ENCODE measurements at places on chromosomes 6 and 20.

DNA sequence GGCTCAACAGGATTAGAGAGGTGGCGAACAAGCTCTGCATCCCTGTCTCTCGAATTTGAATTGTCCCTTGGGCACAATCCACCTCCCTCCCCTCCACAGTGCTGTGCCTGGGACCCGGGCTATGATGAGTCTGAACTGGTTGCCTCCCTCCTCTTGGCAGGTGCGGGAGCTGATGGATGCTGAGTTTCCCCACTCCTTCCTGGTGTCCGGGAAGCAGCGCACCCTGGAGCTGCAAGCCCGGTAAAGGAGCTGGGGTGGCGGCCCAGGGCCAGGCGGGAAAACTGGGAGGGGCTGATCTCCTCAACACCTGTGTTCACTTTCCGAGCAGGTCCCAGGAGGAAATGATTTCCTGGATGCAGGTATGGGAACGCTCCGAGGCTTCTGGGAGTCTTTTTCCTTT, 14.9 kb downstream of the FGD2 start:
- no peak for DNase-seq

DNA sequence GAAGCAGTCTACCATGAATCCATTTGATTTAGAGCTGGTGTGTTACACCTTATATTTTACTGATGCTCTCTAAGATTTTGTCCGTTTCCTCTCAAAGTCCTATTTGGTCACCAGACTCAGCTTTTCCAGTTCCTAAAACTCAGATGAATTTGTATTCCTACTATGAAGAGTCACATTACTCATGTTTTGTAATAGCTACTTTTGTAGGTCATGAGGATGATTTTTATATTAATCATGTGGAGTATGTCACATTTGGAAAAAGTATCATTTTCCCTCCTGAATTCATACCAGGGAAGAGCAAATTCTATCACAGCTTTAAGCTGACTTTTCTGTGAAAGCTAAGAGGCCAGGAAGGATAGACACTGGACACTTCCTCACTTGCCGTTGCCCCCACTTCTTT, 140.6 kb upstream of the SCGN start:
- DNase-seq: no peak

DNA sequence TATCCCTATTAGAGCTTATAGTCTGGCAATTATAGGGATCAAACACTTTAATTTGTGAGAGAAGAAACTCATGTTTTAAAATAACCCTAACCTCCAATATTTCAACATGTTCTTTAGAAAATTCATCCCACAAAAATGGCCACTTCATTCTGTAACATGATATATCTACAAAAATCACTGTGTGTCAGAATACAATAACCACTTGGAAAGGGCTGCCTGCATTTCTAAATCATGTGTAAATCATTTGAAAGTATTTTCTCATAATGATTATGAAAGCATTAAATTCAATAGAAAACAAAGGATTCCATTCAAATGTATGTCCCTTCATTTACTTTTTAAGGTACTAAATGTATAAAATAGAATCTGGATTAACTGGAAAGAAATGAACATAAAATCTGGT, 101.4 kb upstream of the NHSL1 start:
- DNase-seq: no peak

GRCh38 chr6:133894795-133895358, 6.0 kb downstream of the TCF21 start:
- DNase-seq: no peak

DNA sequence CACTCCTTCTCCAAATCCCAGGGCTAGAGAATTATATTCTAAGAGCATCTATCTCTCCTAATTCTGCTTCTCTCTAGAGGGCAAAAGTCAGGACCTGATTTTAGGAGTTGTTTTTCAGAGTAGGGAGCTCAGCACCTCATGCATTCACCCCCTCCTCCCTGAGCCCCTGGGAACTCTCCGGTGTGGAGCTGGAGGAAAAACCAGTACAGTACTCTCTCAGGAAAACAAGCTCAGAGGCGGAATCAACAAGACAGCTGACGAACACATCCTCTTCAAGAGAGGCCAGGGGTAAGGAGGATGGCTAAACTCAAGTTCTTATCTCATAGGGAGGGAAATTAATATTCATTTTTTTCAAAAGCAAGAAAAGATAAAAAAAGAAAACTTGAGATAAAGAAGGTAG, 120.1 kb upstream of the CDYL start:
- no peak for DNase-seq

GRCh38 chr6:27279513-27280063, 32.1 kb downstream of the PRSS16 start:
- no peak for DNase-seq

DNA sequence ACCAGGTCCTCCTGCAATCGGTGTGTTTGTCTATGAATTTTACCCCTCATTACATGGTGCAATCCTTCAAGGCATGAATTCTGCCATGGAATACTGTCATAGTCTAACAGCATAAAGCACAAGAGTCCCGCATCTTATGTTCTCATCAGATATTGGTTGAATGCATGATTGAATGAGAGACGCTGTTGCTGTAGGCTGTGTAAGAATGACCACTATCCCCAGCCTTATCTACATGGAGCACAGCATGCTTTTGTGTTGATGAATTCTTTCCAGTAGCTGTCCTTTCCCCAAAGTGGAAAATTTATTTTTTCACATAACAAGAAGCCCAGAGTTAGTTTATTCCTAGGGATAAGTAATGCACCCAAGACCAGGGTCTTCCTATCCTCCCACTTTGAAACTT, 5.6 kb upstream of the TRAM2 start:
- DNase-seq: no peak

GRCh38 chr6:319177-320131, 27.2 kb downstream of the DUSP22 start:
- DNase-seq: no peak

- DNase-seq: no peak
These were observed 100.9 kb upstream of the NFATC2 start for GRCh38 chr20:51643390-51643789.

- DNase-seq: no peak
These were observed 34.3 kb upstream of the PRIM2 start for GRCh38 chr6:57283106-57283505.

DNA sequence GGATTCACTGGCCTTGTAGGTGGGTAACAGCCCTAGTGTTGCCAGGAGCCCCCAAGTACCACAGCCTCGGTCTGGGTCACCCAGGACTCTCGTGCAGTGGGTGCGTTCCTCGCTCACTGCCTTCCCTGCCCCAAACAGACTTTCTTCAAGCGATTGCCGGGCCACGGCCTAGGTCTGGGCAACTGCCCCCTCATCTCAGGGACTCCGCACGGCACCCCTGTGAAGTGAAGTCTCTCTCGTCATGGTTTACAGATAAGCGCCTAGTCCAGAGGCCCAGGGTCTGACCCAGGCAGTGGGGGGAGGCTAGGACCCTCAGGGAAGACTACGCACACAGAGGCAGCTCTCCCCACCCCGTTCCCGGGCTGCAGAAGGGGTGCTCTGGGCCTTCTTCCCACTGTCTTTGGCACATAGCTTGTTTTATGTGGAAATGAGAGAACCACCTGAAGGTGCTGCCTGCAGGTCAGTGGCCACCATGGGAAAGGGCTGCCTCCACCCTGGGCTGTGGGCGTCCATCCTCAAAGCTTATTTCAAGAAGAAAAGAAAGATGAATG, 220.8 kb downstream of the ERMARD start:
- no peak for DNase-seq

GRCh38 chr6:12729467-12729866, 12.9 kb downstream of the PHACTR1 start:
- no peak for DNase-seq

GRCh38 chr6:41670703-41671360, 32.6 kb downstream of the MDFI start:
- DNase-seq: no peak

GRCh38 chr6:38131527-38131965, 312.0 kb downstream of the ZFAND3 start:
- DNase-seq: no peak

- no peak for DNase-seq
These were observed 343.0 kb upstream of the ARID1B start for GRCh38 chr6:156434049-156434794.

DNA sequence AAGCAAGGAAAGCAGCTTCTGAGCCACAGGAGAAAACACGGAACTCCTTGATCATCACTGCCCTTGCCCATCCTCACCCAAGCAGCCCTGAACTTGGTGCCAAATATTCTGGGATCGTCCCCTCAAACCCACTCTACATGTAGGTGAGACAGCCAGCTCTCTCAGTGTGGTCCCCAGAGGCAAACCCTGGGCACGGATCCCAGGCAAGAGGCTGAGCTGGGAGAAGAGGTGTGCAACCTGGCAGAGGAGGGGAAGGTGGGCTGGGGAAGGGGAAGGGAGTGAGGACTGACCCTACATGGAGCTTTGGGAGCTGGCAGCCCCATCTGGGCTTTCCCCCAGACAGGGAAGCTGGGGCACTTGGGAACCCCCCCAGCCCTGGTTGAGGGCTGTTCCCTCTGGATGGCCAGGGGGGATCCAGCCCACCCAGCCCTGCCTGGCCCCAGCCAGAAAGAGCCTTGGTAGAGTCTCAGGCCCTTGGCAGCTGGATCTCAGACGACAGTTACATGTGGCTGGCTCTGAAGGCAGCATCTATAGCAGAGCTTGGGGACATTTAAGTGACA, 186.2 kb upstream of the CST7 start:
- DNase-seq: no peak

GRCh38 chr6:149132336-149132735, 185.2 kb upstream of the TAB2 start:
- DNase-seq: no peak

GRCh38 chr6:34154668-34155447, 9.0 kb upstream of the GRM4 start:
- DNase-seq: peak; percentile 89

- no peak for DNase-seq
These were observed 14.5 kb downstream of the STX16 start for GRCh38 chr20:58665606-58666005.

Data from germinal center (tissue), 1 donor.